H9 (cell line): ENCODE measurements at places on chromosomes 16 and 17. TPM values are rescaled to one million over a fixed set of nuclear protein-coding genes. Genes with fewer than 3 reads are reported as not detected.

GRCh38 chr17:77311371-77311981 lies 170.7 kb downstream of the SEC14L1 start:
- DNase-seq, result no peak

Gene PRSS36
- 0.66 and 0.72 TPM in 2 replicates for total RNA-seq

Gene CDRT15L2
- total RNA-seq, result not detected in 2 replicates

GRCh38 chr16:77299395-77299794 lies 100.2 kb downstream of the SYCE1L start:
- no peak for DNase-seq

DNA sequence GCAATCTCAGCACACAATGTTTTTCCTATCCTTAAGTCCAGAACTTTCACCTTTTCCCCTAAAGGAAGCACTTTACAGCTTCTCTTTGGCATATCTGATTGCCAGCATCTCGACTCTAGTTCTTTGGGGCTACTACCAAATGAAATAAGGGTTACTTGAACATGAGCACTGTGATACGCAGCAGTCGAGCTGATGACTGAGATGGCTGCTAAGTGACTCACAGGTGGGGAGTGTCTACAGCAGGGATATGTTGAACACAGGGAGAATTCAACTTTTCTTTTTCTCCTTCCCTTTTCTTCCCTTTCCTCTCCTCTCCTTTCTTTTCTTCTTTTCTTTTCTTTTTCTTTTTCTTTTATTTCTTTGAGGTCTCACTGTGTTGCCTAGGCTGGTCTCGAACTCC lies 334.8 kb downstream of the MAF start:
- no peak for DNase-seq

- no peak for DNase-seq
Measured at GRCh38 chr16:88784856-88785105, 239 bp downstream of the PIEZO1 start.

Gene CDH3
- 92.9 and 97.2 TPM in 2 replicates for total RNA-seq

DNA sequence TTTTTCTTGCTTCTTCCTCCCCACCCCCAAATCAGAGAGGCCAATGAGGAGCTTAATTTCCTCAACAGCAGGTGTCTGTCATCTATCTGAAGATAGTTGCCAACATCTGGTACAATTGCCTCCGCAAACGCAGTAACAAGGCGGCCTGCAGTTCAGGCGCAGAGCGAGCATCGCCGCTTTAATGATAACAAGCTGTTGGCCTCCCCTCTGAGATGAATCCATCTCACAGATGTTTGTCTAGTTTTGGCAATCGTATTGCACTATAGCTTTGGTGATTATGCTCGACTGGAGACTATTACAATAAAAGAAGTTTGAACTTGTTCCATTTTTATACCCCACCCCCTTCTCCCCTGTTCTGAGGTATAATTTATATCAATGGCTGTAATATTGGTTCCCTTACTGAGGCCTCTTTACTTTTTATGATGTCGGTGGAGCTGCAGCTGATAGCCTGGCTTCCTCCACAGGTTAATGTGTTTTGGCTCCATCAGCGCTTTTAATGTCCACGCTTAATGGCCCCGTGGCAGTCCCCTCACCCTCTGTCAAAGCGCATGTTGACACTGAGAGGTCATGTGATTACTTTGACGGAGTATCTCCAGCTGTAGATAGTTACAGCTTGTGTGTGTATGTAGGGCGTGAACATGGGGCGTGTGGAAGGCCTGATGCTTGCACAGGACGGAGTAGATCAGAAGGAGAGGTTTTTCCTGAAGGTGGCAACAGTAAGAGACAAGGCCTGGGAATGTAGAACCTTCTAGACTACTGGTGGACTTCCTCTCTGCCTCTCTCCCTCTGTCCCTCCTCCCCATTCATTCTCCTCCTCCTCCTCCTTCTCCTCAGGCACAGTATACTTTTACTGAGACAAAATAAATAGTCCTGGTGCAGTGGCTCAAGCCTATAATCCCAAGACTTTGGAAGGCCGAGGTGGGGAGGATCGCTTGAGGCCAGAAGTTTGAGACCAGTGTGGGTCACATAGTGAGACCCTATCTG lies 164.7 kb downstream of the MSI2 start:
- no peak for DNase-seq

GRCh38 chr17:28896884-28897768 lies at the start of gene FLOT2:
TSS of gene FLOT2 (minus strand) at chr17:28897733. CDS start at chr17:28897574, 159 bp downstream.
- peak; percentile 77 for DNase-seq

- no peak for DNase-seq
Measured at GRCh38 chr17:49086649-49087048, 45.9 kb upstream of the B4GALNT2 start.

DNA sequence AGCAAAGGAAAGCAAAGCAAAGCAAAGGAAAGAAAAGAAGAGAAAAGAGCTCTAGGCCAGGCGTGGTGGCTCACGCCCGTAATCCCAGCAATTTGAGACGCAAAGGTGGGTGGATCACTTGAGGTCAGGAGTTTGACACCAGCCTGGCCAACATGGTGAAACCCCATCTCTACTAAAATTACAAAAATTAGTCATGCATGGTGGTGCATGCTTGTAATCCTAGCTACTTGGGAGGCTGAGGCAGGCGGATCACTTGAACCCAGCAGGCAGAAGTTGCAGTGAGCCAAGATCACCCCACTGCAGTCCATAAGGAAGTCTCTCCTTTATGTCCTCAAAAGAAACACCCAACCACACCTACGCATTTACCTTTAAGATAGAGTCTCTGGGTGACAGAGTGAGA lies 70.1 kb downstream of the ADAMTS18 start:
- no peak for DNase-seq

DNA sequence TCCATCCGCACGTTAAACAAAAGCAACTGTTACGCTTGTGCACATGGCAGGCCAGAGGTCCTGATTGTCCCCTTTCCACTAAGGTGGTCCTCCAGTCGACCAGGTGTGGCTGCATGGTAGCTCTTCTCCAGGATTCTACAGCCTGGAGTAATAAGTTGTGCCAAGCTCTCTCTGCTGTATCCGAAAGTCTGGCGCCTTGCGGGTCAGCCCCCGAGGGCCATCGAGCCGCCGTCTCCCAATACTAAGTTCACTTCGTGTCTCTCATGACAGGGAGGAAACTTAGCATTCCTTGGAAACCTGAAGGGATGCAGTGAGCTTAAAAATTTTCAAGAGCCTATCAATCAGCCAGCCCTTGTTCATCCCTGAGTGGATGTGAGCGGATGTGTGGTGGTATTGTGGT lies 5.3 kb upstream of the ENDOV start:
- no peak for DNase-seq

DNA sequence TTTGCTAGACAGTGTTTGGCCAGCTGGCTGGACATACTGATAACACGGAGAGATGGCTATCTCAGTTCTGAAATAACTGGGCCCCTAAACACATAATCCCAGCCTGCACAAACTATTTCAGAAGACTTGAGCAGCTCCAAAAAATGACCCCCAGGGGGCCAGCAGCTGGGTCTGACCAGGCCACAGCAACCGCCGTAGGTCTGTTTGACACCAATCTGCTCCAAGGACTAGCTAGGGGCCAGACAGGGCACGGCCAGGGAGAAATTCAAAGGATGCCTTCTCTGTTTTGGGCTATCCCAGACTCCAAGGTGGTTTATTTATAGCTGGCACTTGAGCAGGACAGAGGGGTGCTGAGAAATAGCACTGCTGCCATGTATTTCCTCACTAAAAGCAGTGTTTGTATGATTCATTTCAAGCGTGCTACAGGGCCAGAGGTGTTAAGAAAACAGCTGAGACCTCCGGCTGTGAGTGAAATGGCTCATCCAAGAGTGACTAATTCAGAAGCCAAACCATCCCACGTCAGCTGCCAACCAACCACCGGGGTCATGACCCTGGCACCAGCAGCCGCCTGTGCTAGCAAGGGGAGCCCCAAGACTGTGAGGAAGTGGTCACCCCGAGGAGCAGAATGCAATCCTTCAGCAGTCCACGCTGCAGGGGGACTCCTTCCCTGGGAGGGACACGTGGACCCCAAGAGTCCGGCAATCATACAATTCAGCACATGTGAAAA lies 5.7 kb downstream of the GGA2 start:
- peak; percentile 43 for DNase-seq

Gene WRAP53
- total RNA-seq, result 27.0 and 29.8 TPM in 2 replicates

GRCh38 chr17:40730970-40731369 lies 24.2 kb downstream of the KRT25 start:
- no peak for DNase-seq

Gene C17orf113
- 1.0 and 1.2 TPM in 2 replicates for total RNA-seq

DNA sequence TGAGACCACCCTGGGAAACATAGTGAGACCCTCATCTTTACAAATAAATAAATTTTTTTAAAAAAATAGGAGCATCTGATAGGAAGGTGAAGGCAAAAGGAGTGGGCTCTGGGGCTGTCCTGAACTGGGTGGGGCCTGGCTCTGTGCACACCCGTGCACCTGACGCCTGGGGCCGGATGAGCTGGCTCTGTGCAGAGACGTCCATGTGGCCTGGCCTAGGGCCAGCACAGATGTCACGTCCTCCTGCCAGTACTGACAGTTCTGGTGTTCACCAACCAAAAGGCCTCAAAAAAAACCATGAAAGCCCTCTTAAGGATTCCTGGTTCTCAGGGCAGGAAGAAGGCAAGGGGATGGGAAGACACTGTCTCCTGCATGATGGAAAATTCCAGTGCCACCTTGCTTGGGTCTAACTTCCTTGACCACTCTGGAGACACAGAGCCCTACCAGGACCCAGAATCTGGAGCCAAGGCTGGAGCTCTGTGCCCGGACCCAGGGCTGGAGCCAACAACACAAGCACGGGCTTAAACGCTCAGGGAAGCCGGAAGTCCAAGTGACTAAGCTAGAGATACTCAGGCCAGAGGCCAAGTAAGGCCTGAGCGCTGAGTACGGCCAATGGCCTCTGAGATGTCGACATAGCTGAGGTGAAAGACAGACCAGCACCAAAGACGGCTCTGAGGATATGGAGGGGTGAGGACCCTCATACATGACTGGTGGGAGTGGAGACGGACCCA lies 32.9 kb downstream of the COPRS start:
- DNase-seq, result no peak

Gene CDK5R1
- 10.4 and 11.4 TPM in 2 replicates for total RNA-seq

Gene METTL23
- total RNA-seq, result 25.6 and 29.9 TPM in 2 replicates

Gene DHX58
- 3.9 and 4.5 TPM in 2 replicates for total RNA-seq

Gene PTX4
- total RNA-seq, result 0.20 TPM in 1 of 2 replicates, not detected in the other

DNA sequence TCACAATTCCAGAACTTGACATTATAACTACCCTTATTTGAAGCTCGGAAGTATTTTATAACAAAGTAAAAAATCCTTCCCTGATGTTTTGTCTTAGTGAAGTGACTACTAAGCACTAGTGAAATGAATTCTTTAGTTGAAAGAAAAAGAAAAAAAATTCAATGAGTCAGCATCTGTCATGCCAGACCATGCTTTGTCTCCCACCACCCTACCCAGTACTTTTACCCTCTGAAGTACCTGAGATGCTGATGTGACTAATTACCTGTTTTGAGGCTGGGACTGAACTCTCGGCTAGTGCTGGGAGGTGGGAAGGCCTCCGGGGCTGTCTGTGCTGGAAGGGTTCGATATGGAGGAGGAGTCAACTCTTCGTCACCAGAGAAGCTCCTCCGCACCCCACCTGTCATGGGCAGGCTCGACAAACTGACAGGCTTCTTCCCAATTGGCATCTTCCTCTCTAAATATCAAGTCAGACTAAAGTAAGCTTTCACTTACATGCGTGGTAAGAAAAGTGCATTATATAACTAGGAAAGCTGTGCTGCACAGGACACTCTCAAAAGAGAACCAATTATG lies 19.6 kb downstream of the NME2 start:
- no peak for DNase-seq

DNA sequence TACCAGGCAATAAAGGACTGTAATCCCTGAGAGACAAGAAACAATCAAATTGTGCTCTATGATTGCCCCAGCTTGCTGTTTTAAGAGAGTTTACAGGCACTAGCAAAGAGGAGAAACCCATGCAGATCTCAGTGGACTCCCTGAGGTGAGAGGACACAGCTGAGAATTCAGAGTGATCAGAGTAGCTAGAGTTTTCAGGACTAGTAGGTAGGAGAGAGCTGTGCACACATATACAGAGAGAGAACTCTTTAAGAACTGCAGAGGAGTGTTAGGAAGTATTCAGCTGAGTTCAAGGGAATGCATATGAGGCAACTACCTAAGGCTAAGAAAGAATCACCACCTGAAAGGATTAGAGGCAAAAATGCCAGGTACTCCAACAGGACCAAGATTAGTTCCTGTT lies 904.8 kb downstream of the CDH8 start:
- DNase-seq, result peak; percentile 26

- no peak for DNase-seq
Measured at GRCh38 chr17:41580687-41581365, 5.9 kb downstream of the KRT14 start.

- no peak for DNase-seq
Measured at GRCh38 chr16:24088767-24089166, 167.4 kb upstream of the CACNG3 start.

DNA sequence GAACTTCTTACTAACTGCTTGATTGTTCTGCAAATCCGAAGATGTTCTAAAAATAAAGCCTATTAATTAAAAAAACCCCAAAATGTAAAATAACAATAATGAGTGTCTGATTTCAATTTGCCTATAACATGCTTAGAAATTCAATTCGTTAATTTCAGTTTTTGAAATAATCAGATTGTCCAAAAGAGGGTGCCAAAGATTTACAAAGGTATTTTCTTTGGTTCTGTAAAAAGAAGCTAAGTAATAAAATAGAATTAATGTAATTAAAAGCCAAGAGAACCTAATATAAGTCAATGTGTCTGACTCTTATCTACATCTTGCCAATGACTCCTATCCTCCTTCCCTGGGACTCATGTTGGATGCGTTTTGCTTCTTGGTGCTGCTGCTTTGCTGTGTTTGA lies 75.0 kb upstream of the CPHXL start:
- no peak for DNase-seq

- peak; percentile 84 for DNase-seq
Measured at GRCh38 chr17:20095336-20096080, 86.3 kb downstream of the SPECC1 start.

GRCh38 chr16:50303605-50304466 lies 37.5 kb downstream of the ADCY7 start:
- DNase-seq, result peak; percentile 24

Gene WBP2
- total RNA-seq, result 59.2 and 63.2 TPM in 2 replicates

DNA sequence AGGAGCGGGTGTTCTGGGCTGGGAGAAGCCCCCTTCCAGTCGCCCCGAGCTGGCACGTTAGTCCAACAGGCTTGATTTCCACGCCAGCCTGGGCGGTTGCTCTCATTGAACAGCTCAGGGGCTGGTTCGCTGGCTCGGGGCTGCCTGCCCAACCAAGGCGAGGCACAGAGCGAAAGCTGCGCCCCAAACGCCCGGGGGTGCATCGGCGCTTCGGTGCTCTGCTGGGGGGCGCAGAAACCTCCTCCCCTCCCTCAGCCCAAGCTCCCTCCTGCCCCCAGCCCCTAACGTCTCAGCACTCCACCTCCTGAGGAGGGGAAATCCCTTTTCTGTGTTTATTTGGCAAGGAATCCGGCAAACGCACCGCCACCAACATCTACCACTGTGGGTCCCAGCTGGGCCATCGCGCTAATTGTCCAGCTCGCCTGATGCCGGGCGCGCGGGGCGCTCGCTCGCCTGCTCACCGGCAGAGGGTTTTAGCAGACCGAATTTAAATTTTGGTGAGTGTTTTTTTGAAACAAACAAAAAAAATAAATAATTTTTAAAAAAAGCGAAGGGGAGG lies 29.5 kb upstream of the RBFOX1 start:
- DNase-seq, result peak; percentile 54

Gene C17orf75
- total RNA-seq, result 37.4 and 40.4 TPM in 2 replicates
